SK-MEL-5 (cell line): ENCODE measurements at places on chromosomes 7 and 10. TPM values are rescaled to one million over a fixed set of nuclear protein-coding genes. Genes with fewer than 3 reads are reported as not detected.

PDE1C gene
- total RNA-seq, result 0.69 and 0.83 TPM in 2 replicates

DNA sequence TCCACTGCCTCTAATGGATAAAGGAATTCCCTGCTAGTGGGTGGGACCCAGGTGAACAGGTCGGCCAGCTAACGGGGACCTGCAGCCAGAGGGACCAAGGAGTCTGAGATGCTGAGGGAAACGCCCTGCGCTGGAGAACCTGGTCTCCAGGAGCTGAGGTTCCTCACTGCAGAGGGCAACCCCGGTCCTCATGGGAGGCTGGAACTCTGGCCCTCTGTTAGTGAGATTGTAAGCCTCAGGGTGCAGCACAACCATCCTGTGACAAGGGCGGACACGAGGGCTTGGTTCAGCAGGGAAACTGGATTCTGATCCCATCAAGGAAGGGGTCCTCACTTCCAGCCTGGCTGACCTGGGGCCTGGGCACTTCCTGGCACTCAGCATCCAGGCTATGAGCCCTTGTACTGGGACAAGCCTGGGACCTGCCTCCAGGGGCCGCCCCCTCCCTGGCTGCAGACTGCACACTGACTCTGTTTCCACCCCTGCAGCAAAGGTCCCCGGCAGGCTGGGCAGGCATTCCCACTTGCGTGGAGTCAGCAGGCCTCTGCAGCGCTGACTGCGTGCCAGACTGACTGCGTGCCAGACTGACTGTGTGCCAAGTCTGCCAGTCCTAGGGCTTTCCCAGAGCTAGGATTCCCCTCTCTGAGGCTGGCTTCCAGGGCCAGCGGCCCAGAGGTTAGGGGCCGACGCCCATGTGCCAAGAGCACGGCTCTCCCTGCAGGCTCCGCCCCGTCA is 143.2 kb downstream of the MAPK8 start:
- DNase-seq, result no peak

GALNT17 gene
- 0.03 TPM in 1 of 2 replicates, not detected in the other for total RNA-seq

GIMAP7 gene
- not detected in 2 replicates for total RNA-seq

DNA sequence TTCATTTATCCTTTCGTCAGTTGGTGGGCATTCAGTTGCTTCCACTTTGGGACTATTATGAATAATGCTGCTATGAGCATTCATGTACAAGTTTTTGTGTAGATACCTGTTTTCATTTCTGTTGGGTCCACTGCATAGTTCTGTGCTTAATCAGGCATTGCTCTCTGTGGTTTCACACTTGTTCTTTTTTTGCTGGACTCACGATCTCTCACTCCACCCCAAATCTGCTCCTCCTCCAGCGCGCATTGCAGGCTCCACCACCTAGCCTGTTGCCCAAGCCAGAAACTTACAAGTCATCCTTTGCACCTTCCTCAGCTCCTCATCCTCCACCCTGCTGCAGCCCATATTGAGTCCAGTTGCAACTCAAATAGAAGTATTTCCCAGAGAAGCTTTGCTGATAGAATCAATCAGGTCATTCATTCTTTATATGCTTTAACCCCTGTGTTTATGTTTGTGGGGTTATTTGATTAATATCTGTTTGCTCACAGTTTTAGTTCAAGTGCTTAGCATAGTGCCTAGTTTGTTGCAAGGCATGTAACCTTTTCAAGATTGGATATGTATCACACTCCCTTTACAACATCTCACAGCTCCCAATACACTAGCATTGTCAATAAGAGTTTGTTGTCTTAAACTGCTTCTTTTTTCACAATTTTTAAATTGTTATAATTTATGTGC is 16.6 kb upstream of the AFAP1L2 start:
- DNase-seq, result no peak

DNA sequence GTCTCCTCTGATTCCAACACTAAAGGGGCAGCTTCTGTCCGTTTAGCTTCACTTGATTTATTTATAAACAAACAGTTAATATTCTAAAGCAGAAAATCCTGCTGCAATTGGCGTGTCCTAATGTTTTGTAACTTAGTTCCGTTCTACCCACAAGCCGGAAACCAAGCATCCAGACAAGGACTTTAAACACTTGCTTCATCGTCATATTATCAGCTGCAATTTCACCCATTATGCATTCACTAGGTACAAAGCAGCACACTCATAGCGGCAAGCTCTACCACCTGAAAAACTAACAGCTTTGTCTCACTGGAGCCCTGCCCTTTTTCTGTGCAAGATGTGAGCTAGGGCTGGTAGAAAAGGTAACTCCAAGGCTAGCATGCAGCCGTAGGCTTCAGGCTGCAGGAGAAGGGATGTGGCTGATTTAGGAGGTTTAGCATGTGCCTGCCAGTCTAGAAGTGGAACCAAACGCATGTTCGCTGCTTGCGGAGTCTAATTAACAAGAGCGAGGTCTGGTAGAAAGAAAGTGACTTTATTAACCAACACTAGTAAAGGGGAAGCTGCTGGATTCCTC is 43.7 kb upstream of the BPGM start:
- peak; percentile 94 for DNase-seq

DNA sequence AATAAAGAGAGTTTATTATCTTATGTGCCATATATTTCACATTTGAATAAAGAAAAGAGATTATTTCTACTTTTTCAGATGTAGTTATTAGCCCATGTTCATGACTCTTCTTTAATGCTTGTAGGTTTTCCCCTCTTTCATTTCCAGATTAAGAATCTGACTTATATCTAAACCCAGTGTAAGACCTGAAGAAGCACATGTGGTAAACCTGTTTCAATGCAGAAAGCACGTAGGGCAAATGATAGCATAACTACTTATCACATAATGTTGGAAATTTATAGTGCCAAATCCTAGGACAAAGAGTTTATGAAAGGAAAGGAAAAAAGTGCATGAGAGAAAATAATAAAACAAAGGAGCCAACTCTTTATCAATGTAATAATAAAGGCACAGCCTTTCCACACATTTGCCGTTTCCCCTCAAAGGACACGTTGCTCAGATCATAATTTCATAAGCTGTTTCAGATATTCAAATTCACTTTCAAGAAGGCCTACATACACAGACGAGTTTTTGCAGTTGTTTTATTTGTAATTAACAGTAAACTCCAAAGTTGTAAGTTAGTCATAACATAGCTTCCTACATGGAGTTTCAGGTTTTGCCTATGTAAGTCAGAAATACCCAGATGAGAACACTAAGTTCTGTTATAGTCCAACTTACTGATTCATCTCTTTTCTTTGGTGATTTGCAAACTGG is 88.8 kb upstream of the MDFIC start:
- no peak for DNase-seq

PEX1 gene
- 24.8 and 27.6 TPM in 2 replicates for total RNA-seq

GRCh38 chr7:120988591-120989256 is at the start of gene CPED1:
TSS of gene CPED1 (plus strand) at chr7:120988711. CDS start at chr7:120989622, 911 bp downstream.
- peak; percentile 61 for DNase-seq

MGAM2 gene
- total RNA-seq, result 2.4 TPM in 2 replicates

- no peak for DNase-seq
Measured at GRCh38 chr7:131061158-131061557, 266.5 kb upstream of the MKLN1 start.

DNA sequence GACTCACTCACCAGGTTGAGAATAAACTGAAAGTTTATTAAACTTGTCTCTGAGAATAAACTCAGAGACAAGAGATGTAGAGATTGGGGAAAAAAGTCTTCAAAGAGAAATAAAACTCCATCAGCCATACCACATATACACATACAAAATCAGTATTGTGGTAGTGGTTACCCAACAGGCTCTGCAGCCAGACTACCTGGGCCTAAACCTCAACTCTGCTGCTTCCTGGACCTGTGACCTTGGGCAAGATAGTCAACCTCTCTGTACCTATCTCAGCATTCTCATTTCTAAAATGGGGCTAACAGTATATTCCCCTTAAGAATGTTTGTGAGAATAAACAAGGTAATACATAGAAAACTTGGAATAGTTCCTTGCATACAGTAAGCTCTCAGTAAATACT is 15.3 kb downstream of the TPK1 start:
- DNase-seq, result no peak

CXCL12 gene
- total RNA-seq, result 0.37 and 0.67 TPM in 2 replicates

DNA sequence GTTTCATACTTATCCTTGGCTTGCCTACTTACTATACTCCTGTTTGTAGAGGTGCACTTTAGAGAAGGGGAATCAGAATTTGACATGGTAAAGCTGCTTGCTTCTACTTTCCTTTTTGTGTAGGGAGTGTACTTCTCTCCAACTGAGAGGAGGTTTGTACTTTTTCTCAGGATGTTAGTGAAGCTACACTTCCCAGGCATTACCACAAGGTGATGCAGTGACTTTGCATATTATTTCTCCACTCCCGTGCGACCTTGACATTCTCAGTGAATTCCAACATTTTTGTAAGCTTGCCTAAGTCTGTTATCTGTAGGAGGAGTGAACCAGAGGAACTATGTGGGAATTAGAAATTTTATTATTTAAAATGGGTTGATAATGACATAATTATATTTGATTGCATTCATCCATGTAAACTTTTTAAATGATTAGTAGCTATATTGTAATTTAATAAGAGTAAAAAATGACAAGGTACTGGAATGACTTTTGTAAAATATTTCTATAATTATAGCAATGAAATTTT is 5.2 kb downstream of the TAX1BP1 start:
- peak; percentile 87 for DNase-seq

GRCh38 chr10:73965890-73966768 is 31.8 kb upstream of the VCL start:
- peak; percentile 66 for DNase-seq

GARIN1A gene
- total RNA-seq, result 0.21 and 0.82 TPM in 2 replicates

DNA sequence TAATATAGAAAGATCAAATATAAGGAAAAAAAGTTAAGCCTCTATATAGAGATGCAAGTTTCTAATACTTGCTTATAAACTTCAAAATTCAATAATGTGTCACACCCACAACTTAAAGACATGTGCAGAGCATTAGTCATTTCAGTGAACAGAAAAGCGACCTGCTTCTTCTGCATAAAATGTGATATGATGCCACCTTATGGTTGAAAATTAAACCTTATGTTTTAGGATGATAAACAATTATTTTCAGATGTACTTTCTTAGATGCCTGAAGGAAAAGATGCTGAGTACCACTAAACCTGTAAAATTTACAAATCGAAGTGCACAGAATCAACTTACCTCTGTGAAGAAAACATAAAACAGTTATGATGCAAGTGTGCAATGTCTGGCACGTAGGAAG is 96.0 kb downstream of the MTERF1 start:
- DNase-seq, result peak; percentile 60

NUTM2B gene
- 0.53 and 0.67 TPM in 2 replicates for total RNA-seq

GRCh38 chr10:98980353-98980752 is 255.3 kb downstream of the HPSE2 start:
- no peak for DNase-seq

- DNase-seq, result no peak
Measured at GRCh38 chr10:72927485-72927884, 27.1 kb downstream of the PLA2G12B start.

OR2A5 gene
- under 0.01 TPM in 1 of 2 replicates, not detected in the other for total RNA-seq

DNA sequence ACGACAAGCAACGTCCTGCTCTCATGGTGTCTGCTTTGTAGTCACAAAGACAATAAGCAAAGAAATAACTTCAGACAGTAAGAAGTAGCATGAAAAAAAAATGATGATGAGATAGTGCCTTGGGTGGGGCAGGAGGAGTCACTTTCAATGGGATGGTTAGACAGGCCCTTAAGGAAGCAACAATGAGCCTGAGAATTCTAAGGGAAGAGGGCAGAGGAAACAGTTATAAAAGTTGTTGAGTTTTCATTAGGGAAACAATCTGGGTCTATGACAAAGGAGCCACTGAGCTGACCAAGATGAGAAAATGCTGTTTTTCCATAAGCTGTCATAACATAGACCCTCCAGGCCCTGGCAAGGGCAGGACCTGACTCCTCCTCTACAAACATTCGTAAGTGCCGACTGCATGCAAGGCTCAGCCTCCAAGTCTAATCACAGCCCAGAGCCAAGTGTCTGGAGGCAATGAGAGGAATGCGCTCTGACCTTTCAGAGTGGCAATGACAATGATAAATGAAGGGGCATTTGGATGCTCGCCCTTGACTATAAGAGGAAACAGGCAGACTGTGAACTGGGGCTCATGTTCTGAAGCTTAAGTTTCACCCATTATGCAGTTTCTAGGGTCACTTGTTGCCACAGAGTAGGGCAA is 43.7 kb downstream of the PPP1R3C start:
- DNase-seq, result peak; percentile 72

- DNase-seq, result no peak
Measured at GRCh38 chr7:16652888-16653287, 6.9 kb downstream of the BZW2 start.

DNA sequence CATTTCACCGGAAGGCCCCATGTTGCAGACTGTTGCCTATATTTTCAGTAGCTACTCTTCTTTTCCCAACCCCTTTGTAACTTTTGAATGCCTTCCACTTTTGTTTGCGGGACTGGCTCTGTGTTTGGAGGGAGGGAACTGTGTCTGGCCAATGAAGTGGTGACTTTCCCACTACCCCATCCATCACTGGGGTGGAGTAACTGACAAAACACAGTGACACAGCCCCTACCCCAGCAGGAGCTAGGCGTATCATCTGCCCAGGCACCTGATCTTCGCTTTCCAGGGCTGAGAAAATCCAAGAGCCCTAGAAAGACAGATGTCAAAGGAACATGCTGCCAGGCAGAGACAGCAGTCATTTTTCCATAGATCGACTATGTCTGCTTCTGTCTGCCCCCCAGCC is 710.6 kb upstream of the CELF2 start:
- DNase-seq, result no peak

DNA sequence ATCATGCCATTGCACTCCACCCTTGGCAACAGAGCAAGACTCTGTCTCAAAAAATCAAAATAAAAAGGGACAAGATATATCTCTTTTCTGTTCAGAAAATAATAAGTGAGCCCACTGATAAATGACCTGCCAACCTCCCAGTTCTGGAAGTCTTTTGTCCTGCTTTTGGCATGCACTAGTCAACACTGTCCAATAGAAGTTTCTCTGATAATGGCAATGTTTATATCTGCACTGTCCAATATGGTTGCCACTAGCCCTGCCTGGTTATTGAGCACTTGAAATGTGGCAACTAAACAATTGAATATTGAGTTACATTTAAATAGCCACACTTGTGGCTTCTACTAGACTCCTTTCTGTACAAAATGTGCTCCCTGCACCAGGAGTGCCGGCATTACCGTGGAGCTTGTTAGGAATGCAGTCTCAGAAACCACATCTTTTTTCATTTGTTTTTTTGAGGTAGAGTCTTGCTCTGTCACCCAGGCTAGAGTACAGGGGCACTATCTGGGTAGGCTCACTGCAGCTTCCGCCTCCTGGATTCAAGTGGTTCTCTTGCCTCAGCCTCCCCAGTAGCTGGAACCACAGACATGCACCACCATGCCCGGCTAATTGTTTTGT is 229.7 kb downstream of the CACNB2 start:
- DNase-seq, result no peak

DNA sequence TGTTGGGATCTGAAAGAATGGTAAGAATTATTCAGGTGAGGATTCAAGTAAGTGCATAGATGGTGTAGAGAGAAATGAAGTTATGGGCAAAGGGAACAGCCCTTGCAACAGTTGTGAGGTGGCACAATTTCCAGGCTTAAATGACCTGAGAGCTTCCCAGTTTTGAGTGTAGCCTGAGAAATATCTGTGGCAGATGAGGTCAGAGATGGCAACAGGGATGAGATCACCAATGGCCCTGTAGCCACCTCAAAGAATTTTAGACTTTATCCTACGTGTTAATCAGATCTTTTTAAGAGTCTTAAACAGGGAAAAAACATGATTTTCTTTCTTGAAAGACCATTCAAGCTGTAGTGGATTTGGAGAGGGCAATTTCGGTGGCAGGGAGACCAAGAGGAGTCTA is 1.9 kb upstream of the NRF1 start:
- DNase-seq, result no peak

GRCh38 chr7:83798489-83798888 is 149.6 kb upstream of the SEMA3E start:
- no peak for DNase-seq

GRCh38 chr10:51007781-51008180 is 66.5 kb upstream of the PRKG1 start:
- DNase-seq, result no peak
